ENCODE measurements at places on chromosomes 1 and 21. TPM values are rescaled to one million over a fixed set of nuclear protein-coding genes. Genes with fewer than 3 reads are reported as not detected.

DNA sequence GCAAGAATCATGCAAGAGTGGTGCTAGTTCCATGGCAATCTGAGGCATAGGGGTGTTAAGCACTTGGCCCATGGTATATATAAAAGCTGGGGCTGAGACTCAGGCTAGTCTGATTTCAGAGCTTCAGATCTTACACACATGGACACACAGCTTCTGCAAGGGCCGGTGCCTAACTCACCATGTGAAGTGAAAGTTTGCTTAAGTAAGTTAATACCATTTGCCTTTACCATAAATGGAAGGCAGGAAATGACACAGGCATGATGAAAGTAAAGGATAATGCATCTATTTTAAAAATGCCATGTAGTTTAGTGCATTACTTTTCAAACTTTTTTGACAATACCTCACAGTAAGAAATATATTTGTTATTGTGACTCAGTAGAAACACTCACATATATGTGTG is 122.6 kb downstream of the KCNJ6 start:
- ATAC-seq: no peak

DNA sequence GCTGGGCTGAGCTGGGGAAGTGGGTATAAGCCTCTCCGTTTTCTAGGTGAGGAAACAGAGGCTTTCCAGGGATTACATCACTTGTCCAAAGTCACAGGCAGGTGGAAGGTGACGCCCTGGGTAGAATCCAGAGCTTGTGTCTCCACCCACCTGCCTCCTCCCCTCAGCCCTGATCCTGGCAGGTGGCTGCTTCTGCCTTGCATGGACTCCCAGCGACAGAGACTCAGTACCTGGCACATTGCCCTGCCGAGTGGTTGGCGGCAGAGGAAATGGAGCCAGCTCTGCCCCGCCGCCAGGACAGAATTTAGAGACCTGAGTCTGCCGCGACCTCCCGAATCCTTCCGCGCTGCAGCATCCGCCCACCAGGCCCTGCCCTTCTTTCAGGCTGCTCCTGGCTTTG is 2.1 kb downstream of the PLA2G2E start:
- no peak for ATAC-seq

DNA sequence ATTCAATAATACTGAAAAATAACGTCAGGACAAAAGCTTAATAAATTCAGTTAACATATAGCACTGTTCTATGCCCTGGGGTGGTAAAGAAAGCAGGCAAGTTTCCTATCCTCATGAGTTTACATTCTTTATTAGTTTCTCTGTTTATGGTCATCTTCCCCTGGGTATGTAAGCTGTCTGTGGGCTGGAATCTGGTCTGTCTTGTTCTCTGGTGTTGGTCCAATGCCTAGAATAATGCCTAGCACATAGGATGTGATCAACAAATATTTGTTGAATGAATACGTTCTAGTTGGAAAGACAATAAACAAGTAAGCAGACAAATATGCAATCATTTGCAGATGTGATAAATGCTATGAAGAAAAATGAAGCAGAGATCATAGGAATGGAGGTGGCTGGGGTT is 7.2 kb upstream of the IGSF3 start:
- ATAC-seq: no peak

Gene CHIT1
- total RNA-seq: not detected

Gene ADCY10
- 0.16 TPM for total RNA-seq

Gene PUM1
- 90.7 TPM for total RNA-seq

DNA sequence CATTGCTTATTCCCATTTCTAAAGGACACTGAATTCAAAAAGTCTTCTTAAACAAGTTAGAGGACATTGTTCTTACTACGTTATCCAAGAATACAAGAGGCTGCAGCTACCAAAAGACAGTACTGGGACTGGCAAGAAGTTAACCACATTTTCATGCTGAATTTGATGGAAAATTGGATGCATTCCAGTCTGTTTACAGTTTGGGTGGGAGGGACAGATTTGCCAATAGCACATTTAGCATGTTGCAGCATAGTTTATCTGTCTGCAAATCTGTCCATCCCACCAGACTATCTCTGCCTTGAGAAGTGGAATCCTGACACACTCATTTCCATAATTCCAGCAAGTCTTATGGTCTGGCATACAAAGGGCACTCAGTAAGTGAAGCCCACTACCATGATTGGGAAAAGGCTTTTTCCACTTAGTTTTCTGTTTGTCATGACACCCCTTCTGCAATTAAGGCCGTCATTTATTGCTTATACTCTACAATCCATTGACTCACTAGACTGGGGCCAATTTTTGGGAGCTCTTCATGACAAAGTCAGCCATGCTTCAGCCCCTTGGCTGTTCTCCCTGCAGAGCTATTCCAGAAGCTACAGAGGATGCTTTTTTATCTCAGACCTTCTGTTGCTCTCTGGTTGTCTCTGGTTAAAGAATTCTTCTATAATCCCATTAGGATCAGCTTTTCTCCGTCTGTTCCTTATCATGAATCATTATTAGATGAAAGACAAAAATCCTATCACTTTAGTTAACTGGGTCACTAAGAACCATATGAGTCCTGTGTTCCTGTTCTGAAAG is 355.8 kb upstream of the PTBP2 start:
- no peak for ATAC-seq

Gene GJA8
- total RNA-seq: not detected

- no peak for ATAC-seq
These were observed 677 bp upstream of the HSD11B1 start for GRCh38 chr1:209703834-209704504.

GRCh38 chr1:210222340-210223006 is 10.1 kb upstream of the SERTAD4 start:
- no peak for ATAC-seq

Gene CTTNBP2NL
- 18.8 TPM for total RNA-seq

DNA sequence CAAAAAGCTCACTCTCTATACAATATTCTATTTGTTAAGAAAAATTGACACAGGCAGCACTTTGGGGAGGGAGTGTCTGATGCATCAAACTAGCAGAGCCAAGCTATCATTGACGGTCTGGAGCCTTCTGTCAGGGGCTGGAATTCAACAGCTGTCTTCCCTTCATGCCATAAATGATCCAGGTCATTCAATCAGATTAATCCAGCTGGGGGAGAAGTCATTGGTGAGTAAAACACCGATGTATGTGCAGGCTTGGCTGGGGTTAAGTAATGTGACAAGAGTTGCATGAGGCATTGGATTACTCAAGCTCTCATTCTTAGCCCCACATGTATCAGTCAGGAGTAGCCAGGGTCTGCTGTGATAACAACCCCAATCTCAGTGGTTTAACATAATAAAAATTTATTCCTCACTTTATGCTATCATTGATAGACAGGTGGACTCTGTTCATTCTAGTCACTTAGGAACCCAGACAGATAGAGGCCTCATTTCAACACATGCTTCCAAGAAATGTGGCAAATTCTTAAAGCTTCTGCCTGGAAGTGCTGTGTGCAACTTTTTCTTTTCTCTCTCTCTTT is 118.1 kb upstream of the GADD45A start:
- ATAC-seq: no peak

Gene B3GALT2
- total RNA-seq: 3.2 TPM

Gene PTCH2
- total RNA-seq: 1.9 TPM
